PC-3 (cell line): ENCODE measurements at places on chromosomes 7 and 10.

DNA sequence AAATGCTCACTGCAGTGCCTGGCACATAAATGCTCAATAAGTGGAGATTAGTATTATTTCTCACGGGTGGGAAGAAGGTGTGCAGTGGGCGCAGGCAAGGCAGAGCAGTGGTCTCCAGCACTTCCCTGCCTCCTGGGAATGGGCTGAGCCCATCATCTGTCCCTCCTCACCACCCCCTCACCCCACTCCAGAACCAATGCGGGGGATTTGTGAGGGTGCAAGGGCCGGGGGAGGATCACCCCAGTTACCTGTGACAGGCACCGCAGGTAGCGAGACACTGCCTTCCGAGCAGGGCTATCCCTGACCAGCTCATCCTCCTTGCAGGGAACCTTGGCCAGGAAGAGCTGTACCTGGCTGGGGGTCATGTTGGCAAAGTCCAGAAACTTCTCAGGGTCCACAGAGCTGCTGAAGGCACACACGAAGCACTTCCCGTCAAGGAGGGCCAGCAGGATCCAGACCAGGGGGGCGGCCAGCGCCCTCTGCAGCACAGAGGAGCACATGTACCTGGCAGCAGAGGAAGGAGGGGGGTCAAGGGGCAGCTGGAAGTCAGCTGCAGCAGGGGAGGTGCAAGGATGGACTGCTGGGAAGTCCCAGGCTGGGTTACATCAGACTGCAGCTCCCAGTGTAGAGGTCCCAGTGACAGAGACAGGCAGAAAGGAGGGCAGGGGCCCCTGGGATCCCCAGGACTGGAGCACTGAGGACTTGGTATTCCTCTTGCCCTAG is 2.8 kb downstream of the CALHM3 start:
- DNase-seq: no peak

- DNase-seq: no peak
Measured at GRCh38 chr7:88109612-88110011, 110.2 kb downstream of the SRI start.

DNA sequence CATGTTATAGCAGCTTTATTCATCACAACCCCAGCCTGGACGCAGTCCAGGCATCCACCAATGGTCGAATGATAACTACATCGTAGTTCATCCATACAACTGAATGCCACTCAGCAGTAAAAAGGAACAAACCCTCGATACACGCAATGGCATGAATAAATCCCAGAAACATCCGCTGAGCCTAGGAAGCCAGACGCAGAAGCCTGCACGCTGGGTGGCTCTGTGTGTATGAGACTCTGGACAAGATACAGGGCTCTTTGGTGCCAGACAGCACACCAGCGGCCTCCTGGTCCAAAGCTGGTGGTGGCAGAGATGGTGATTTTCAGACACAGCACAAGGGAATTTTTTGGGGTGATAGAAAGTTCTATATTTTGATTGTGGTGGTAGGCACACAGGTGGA is 10.0 kb upstream of the CRYGN start:
- DNase-seq: no peak

- no peak for DNase-seq
Measured at GRCh38 chr7:101465576-101466196, 103.0 kb downstream of the COL26A1 start.

DNA sequence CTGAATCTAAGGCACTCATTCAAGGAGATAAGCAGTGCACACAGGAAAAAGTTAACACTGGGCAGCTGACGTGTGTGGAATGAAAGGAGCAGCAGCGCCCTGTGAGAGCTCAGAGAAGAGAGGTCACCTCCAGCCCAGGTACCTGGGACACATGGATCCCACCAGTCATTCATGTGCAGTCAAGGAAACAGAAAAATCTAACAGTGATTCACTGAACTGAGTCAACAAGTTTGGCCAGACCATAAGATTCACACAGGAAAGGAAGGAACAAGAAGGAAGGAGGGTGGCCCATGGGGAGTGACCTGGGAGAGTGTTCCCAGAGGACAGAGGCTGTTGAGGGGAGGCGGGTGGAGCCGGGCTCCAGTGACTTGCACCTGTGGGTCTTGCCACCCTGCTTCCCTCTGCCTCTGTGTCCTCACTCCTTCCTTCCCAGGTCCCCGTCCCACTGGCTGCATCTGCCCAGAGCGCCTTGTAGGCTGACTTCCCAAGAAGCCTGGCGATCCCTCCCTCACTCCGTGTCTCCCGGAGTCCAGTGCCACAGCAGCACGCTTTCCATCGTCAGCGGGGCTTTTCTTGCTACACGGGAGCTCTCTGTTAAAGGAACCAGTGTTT is 27.7 kb downstream of the RNF32 start:
- peak; percentile 50 for DNase-seq

GRCh38 chr10:33416691-33417090 is 82.2 kb upstream of the NRP1 start:
- DNase-seq: no peak

DNA sequence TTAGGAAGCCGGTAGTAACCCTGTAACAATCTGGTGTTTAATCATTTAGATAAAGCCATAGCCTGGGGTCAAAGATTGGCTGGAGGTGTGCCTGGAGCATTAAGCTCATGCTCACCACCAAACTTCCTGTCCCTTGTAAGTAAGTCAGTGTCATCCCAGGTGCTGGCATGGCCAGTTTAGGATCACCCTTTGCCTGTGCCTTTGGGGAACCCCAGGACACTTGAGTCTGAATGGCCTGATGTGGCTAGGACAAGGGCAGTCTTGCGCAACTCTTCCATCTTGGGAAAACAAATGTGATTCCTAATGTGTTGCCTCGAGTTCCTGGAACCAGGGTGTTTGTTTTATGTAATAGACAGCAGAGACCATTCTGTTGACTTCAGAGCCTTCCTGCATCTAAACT is 154.8 kb downstream of the GRK5 start:
- no peak for DNase-seq

DNA sequence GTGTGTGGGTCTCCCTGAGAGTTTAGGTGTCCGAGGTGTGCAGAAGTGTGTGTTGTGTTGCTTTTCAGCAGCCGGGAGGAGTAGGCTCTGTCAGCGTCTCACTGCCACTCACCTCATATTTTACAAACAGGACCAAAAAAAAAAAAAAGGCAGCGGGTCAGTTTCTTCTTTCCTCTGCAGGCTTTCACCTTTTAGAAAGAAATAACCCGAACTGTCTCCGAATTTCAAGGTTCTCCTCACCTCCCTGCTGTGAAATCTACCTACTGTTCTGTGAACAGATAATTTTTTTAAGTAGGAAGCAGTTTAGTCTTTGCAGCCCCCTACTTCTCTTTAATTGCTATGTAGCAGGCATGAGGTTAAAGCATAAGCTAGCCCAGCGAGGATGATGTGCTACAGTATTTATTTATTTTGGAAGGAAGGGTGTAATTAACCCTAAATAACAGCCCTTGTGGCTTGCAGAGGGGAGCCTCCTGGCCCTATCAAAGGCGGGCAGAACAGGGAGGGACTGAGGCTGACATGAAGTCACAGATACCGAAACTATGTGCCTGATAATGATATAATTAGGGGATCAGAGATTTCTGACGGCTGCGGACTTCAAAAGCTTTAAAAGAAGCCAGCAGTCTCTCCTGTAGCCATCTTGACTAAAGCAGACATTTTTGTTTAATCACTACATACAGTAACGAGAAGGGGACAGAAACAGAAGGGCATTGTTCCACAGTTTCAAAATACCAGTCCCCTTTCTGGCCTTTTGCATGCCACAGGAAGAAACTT is 1.6 kb downstream of the BAMBI start:
- DNase-seq: peak; percentile 25

GRCh38 chr10:101287997-101288635 is 58.9 kb upstream of the LBX1 start:
- DNase-seq: peak; percentile 16
